ENCODE measurements at places on chromosomes 2 and 18.
A peak's percentile ranks its signal among the peaks of the same experiment; 100 is the strongest.

DNA sequence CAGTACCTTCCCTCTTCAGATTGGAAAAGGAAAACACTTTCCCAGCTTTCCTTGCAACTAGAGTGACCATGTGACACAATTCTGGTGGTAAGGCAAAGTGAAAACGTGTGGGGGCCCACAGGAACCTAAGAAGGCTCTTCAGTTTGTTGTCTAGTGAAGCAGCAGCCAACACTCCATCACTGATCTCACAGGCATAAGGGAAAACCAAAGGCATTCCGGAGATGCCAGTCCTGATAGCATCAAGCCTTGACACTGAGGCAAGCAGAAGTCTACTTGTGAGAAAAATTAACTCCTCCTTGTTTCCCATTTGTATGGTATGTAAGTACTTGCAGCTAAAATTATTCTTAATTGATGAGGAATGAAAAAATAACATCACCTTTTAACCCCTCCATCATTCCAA, 88.3 kb downstream of the ETAA1 start:
- DNase-seq: no peak

- DNase-seq: no peak
These were observed 22.8 kb upstream of the IL37 start for GRCh38 chr2:112887964-112888749.

GRCh38 chr2:140990416-140990815, 1140.4 kb downstream of the LRP1B start:
- DNase-seq: no peak

DNA sequence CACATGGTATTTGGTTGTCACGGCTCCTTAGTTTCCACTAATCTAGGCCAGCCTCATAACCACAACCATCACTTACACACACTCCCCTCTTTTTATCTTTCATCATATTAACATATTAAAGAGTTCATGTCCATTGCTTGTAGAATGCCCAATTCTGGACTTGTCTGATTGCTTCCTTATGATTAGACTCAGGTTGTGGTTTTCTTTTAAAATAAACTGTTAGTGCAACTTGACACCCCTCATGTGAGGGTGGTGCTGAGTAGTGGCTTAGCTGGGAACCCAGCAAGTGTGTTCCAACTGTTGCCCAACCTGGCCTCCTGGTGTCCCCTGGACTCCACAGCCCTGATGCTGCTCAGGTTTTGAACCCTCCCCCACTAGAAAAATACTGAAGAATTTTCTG, 20.1 kb upstream of the CD207 start:
- no peak for DNase-seq

DNA sequence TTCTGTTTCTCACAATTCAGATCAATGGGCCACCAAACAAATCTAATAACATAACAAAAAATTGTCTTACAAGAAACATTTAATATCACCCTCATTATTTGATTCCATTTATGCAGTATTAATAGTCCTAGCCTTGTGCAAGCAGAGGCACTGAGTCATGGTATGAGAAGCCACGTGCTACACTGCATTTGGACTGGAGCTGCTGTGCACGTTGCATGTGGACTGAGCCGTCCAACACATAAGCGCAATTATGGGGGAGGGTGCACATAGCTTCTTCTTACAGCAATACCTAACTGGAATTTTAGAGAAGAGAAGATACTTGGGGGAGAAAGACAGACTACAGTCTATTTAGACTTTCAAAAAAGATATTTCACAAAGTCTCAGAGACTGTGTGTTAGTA, 329.6 kb upstream of the ID2 start:
- no peak for DNase-seq

DNA sequence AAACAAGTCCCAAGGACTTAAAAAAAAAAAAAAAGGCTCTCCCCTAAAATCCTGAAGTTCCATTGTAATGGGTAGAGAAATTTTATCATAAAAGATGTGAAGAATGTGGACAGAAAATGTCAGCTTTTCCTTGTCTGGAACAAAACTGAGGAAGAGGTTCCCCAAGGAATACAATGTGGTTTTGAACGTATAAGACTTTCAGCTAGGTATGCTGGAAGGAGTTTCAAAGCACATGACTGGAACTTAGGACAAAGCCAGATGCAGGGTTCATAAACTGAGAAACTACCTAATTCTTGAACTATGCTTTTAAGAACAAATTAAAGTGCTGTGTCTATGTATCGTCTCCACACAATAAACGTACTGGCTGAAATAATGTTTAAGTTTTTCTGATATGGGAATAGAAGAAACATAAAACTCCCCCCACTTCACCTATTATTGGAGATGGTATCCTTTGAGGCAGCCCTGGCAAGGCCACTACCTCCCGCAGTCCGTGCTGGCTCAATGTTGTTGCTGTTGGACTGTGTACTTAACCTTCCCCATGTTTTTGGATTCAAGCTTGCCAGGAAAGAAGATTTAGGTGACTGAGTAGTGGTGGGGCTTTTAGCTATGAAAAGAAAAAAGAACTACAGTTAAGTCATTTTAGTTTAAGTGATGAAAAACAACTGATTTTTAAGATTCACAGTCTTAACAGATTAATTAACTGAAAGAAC, 84.2 kb upstream of the DNER start:
- DNase-seq: no peak

DNA sequence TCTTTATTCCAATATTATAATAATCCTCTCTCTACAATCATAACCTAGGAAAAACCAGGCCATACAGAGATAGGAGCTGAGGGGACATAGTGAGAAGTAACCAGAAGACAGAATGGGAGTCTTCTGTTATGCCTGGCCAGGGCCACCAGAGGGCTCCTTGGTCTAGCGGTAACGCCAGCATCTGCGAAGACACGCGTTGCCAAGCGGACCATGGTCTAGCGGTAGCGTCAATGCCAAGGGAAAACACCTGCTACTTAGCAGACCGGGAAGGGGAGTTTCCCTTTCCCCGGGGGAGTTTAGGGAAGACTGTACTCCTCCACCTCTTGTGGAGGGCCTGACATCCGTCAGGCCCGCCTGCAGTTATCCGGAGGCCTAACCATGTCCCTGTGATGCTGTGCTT, 36.6 kb downstream of the ARL6IP6 start:
- DNase-seq: no peak

- peak; percentile 71 for DNase-seq
These were observed 1.1 kb downstream of the CASP8 start for GRCh38 chr2:201261471-201261870.

- peak; percentile 46 for DNase-seq
These were observed 65.1 kb downstream of the CUL3 start for GRCh38 chr2:224520064-224520463.

GRCh38 chr18:6589923-6590322, 139.6 kb upstream of the ARHGAP28 start:
- no peak for DNase-seq

DNA sequence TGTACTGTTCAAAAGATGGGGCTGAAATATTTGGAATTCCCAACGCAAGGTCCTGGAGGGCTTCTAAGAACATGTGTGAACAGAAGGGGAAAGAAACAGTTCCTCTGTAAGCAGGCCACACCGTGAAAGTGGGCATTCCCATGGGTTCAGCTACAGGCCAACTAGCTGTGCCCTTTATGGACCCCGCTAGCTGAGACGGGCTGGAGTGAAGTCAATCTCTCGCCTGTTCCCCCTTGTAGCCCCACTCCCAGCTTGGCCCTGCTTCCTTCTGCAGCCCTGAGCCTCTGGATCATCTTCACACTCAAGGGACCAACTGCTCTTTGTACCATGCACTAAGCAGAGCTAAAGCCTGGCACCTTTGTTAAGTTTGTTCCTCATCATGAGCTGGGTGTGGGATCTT, 55.4 kb downstream of the POLR1A start:
- no peak for DNase-seq

DNA sequence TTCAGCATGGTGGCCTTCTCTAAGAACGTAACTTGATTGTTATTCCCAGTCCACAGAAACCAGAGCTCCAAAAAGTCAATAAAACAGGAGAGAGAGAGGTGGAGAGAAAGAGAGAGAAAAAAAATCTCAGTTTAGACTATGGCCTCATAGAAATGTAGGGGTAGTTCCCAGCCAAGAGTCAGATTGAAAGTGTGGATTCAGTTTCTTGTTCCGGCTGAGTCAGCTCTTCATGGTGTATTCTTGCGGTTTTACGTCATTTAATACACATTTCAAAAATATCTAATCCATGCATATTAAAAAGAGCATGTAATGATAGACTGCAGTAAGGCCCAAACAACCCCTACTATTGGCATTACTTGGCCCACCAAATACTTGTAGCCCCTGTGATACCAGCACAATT, 303.9 kb downstream of the ETAA1 start:
- DNase-seq: no peak

GRCh38 chr2:216500572-216500971, 1.9 kb downstream of the RPL37A start:
- no peak for DNase-seq

DNA sequence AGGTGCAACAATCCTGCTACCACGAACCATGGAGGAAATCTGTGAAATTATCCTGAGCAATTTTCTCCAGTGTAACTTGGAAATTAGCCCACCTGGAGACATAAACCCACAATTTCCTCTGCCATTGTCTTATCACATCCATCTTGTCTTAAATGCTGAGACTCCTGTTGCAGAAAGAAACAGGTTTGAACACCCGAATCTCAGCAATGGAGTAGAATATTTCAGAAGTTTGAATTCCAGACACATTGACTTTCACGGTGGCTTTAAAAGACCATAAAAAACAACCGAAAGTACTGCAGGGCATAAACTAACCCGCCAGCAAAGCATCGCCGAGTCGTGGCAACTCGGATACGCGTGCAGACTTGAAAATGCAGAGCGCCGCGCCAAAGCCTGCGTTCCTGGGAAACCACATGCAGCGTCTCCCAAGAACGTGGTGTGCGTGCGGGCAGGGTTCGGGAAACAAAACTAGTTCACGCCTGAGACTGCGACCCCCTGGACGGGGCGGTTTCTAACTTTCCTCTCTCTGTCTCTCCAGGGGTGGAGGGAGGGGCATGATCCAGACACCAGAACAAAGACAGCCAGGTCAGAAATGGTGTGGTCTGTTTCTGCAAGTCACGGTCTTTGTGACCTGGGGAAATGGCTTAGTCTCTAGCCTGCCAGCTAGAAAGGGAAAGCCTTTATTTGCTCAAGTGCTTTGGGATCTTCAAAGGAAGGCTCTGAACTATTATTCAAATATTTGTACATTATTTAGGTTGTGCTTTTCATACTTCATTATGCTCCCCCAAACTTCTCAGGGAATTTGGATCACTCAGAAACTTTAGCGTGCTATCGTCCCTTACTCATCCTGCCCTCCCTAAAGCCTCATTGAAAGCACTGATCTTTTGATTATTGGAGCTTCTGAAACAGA, 26.9 kb upstream of the KCTD1 start:
- peak; percentile 23 for DNase-seq

DNA sequence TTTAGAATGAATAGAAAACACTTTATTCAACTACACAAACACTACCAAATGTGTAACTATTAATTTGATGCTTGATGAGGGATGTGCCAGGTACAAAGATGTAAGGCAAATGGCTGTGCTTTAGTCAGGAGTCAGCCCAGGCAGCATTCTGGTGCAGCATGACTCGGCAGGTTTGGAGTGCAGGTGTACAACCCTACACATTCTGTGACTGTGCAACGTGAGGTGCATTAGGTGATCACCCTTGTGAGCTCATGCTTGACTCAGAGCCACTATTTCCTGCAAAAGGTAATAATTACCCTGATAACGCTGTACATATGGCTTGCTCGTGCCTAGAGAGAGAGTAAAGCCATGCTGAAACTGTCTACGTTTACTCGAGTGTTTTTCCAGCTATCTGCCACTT, 288.7 kb upstream of the DSEL start:
- no peak for DNase-seq

GRCh38 chr2:230777721-230778120, 65.1 kb downstream of the CAB39 start:
- DNase-seq: no peak

GRCh38 chr18:8400193-8400752, 209.0 kb upstream of the RAB12 start:
- DNase-seq: no peak

All from activated T-cell treated with anti-CD3 and anti-CD28 coated beads, Interleukin-2, amount 50 U/mL, for 48 hours (primary cell).